Erythroblast (primary cell): ENCODE measurements at places on chromosomes 3 and 15.

GRCh38 chr3:20870106-20870899 is 684.3 kb upstream of the SGO1 start:
- no peak for DNase-seq

- no peak for DNase-seq
These were observed 12.3 kb downstream of the ABTB1 start for GRCh38 chr3:127684871-127685707.

DNA sequence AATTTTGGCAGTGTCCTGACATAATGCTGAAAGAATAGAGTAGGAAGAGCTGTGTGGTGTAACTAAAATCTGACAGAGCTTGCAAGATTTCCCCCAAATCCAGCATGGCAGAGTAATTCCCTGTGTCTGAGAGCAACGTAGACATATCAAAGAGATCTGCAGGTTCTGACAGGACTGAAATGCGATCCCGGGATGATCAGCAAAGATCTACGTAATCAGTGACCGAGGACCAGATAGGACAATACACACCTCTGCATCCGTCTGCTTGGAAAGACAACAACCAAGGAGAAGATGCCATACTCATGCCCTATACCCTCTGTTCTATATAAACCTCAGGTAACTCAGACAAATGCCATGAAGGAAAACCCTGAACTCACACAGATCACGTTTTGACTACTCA is 26.6 kb upstream of the SYNPR start:
- no peak for DNase-seq

GRCh38 chr3:70853161-70853944 is 540.9 kb upstream of the MDFIC2 start:
- no peak for DNase-seq

GRCh38 chr15:33100314-33100713 is 94.2 kb downstream of the FMN1 start:
- DNase-seq, result no peak

GRCh38 chr3:77204788-77205187 is 164.9 kb downstream of the ROBO2 start:
- no peak for DNase-seq

DNA sequence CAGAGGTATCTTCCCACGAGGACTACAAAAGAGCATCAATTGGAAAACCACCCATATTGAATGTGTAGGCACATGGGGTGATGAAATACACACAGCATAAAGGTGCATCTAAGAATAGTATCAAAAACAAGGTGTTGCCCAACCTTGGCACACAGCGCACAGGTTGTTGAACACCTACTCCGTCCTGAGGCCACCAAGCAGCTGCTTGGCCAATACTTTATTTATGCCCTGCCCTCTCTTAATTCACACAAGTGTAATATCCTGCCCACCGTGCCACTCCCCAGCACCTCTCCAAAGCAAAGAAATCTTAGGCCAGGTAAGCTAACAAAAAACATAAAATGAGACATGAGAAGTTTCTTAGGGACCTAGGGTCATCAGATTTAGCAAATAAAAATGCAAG is 31.2 kb downstream of the WWTR1 start:
- no peak for DNase-seq
